ENCODE measurements at places on chromosomes 11 and 22. TPM values are rescaled to one million over a fixed set of nuclear protein-coding genes. Genes with fewer than 3 reads are reported as not detected.

GRCh38 chr22:34913826-34914225, 152.1 kb upstream of the ISX start:
- no peak for DNase-seq

- DNase-seq: no peak
These were observed 18.5 kb downstream of the LRFN4 start for GRCh38 chr11:66875378-66875777.

- DNase-seq: no peak
These were observed 28.7 kb downstream of the IGHMBP2 start for GRCh38 chr11:68932358-68932757.

DNA sequence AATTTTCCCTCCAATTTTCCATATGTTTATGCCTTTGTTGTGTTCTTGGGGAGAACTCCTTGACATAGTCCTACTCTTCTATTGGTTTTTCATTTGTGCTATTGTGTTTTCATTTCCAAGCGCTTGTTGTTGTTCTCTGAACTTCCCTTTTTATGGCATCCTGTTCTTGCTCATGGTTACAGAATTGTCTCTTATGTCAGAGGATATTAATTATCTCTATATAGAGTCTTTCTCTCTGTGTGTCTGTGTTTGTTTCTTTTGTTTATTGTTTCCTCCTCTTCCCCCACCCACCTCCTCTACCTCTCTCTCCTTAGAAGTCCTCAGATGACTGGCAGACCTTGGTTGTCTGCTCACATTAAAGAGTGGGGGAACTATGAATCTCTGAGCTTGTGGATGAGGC, 69.9 kb downstream of the HORMAD2 start:
- DNase-seq: no peak

DNA sequence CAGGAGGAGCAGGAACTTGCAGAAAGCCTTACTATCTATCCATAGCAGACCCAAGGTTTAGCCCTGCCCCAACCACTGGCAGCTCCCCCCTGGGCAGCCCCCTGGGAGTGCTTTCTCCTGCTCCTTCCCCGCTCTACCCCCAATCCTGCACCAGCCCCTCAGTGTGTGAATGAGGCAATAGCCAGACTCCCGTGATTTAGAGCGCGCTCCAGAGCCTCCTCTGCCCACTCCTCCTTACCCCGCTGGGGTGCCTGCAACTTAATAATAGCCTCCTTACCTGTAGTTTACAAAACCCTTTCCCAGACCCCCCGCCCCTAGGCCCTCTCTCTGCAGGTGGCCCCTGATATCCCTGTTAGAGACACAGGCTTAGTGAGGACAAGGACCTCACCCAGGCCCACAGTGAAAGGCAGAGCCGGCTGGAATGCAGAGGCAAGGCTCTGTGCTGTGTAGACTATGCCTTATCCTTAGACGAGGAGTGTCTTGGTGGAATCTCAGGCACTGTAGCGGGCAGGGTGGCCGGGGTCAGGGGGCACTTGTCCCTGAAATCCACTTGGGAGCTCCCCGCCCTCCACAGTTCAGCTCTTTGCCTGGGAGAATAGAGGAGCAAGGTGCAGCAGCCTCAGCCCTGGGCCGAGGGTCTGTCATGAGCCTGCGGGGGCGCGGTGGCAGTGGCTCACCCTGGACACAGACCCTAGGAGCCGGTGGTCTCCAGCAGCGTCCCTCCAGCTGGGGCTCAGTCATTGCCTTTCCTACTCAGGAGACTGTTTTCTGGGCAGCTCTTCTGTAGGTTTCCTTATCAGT, 4.3 kb upstream of the CARNS1 start:
- no peak for DNase-seq

DNA sequence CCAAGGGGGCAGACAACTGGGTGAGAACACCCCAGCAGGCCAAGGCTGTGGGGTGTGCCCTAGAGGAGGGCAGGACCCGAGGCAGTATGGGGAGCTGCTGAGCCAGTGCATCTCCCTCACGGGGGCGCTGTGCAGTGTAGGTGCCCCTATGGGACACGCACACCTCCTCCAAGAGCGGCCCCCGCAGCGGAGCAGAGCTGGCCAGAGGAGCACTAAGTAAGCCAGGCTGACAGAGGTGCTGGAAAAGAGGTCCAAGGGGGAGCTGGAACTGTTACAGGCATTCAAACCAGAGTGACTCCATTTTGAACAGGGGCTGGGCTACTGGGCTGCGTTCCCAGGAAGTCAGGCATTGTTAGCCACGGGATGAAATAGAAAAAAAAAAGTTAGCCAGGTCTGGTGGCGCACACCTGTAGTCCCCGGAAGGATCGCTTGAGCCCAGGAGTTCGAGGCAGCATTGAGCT, 41.8 kb downstream of the TST start:
- no peak for DNase-seq

DNA sequence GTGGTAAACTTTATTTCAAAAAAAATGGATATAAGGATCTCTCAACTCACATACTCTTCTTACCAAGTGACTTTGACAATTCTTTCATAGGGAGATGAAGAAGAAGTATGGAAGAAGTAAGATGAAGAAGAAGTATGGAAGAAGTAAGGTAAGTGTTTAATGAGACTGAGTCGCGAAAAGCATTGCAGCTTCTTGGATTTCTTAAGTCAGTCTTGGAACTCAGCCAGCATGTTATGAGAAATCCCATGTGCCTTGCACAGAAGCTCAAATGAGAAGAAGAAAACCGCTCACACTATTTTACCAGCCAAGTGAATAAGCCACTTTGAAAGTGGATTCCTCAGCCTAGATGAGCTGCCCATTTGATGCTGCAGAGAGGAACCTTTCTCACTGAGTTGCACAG, 332.0 kb upstream of the CCDC179 start:
- DNase-seq: no peak

DNA sequence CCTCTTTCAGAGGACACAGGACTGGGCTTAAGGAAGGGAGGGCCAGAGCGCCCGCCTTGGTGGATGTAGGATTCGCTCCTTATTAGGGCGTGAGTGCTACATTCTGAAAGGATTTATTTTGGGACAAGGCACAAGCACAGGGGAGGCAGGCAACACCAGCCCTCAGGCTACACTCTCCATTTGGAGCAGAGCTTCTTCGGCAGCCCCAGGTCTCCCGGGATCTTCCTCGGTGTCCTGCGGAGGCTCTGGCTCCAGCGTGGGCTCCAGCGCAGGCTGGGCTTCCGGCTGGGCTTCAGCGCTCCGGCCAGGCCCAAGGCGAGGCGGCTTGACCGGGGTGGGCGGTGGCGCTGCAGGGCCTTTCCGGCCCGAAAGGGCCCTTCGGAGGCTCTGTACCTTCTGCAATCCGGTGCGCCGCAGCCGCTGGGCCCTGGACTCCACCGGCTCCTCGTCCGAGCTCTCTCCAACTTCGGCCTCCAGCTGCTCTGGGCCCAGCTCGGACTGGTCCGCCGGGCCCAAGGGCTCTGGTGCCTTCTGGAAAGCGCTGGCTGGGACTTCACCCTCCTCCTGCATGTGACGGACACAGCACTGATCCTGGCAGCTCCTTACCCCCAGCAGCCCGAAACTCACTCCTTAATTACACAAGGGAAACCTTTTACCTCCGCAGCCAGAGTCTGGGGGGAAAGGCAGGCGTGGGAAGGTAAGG, 1.1 kb downstream of the CAVIN3 start:
- peak; percentile 30 for DNase-seq

- no peak for DNase-seq
These were observed 157.9 kb downstream of the NCAM1 start for GRCh38 chr11:113119074-113119473.

DNA sequence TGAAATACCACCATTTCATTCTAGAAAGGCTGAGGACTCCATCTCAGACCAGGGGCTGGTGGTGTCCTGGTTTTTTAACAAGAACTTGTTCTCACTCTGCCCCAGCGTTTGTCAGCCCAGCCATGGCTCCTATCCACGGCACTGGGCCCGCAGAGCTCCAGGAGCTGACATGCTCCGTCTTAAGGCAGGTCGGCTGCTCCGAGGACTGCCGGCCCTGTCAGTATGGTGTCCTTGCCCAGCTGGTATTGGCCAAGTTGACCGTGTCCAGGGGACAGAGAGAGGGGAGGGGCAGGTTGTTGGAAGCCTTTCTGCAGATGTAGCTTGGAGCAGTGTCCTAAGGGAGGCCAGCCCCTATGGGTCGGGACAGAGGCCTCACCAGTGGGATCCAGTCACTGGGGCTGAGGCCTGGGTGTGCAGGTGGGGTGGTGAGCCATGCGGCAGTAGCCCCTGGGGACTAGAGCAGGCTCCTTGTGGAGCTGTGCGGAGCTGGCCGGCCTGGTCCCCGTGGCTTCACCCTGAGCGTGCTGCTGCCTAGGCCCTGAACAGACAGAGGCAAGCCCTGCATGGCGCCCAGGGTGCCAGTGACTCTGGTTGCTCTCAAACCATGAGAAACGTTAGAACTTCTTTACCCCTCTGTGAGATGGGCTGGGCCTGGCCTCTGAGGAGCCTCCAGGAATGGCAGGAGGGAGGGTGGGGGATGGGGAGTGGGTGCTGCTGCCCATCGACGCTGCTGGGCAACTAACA, 39.9 kb upstream of the KCNQ1OT1 start:
- no peak for DNase-seq

DNA sequence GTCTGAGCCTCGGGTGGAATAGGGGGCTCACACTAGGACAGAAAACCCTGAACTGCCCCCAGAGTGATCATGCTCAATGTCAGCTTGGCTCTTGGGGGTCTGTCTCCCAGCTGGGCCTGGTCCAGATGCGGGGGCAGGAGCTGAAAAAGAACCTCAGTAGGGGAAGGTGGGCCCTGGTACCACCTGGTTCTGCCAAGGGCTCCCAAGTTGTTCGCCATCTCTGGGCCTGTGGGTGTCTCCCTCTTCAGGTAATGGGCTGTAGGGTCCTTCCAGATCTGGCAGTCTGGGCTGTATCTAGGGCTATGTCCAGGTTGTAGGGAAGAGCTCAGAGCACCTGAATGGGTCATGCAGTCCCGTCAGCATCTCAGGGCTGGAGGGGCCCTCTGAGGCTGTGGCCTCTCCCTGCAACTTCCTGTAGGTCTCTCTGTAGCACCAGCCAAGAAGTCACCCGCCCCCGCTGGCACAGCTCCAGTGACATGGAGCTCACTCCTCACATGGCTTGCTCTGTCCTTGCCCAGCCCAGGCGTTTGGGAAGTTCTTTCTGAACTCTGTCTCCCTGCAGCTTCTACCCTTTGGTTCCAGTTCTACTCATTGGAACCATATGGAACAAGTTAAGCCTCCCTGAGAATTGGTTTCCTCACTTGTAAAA, 33.0 kb upstream of the SOX10 start:
- no peak for DNase-seq

GRCh38 chr22:44364751-44365130, 52.0 kb upstream of the SHISAL1 start:
- no peak for DNase-seq

DNA sequence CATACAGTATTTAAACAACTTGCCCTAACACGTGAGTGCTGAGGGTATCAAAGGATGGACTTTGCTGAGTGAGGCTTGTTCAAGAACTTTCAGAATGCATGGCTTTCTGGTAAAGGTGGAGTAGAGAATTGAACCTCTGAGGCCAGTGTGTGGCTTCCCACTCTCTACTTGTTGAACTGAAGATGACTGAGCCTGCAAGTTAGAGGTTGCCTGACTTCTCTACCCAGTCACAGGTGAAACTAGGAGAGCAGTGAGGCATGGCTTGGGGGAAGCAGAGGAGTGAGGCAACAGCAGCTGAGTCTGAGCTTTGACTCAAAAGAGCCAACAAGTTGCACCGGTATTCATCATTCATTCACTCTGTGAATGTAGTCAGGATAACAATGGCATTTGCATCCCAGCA, 256.4 kb upstream of the SESN3 start:
- no peak for DNase-seq

DNA sequence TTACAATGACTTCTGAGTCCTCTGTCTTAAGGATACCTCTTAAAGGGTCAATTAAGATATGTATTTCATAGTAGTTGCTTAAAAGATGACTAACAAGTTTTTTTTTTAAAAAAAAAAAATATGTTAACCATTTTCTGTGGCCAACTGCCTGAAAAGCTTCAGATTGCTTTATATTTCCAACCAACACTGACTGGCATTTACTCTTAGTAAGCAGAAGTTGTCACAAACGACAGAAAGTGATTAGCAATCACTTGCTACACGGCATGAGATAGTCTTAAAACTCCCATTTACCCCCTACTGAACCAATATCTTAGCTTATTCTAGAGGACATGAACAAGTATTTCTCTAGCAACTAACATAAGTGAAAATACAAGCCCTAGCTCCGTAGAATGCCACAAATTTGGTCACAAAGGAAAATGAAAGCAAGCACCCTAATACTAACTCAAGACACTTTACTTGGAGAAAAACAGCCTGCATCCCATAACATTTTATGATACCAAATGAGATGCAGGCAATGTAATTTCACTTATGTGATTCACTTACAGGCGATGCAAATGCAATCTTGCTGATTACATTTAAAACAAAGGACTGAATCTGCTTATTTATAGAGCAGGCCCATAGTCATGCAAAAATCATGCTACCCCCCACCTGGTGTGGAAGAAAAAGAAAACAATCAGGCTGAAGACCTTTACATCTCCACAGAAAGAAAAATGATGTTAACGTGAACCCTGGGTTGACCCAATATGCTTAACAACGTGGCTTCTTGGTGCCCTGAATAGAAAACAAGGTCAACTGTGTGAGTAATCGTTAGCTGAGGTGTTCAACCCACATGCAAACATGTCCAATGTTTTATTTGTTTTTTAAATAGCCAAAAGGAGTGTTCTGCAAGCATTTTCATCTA, 25.7 kb downstream of the MPPED2 start:
- no peak for DNase-seq

- no peak for DNase-seq
These were observed 304.1 kb downstream of the C11orf87 start for GRCh38 chr11:109726061-109726460.

DNA sequence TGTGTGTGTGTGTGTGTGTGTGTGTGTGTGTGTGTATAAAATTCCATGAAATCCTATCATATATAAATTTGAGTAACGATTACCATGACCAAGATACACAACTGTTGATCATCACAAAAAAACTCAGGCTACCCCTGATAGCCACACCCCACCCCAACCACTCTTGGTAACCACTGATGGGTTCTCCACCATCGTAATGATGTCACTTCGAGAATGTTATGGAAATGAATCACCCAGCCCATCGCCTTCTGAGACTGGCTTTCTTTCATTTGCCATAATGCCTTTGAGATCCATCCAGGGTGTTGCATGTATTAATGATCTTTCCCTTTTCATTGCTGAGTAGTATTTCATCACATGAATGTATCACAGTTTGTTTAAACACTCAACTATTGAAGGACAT, 496.0 kb downstream of the MIAT start:
- no peak for DNase-seq

MS4A6E gene
- not detected for polyA plus RNA-seq

NPAS4 gene
- polyA plus RNA-seq: 0.10 TPM

PRRG4 gene
- 5.8 TPM for polyA plus RNA-seq

SYVN1 gene
- 51.8 TPM for polyA plus RNA-seq

POU2AF2 gene
- polyA plus RNA-seq: not detected

OR5A1 gene
- polyA plus RNA-seq: 0.07 TPM

PGR gene
- 0.07 TPM for polyA plus RNA-seq

LRRC55 gene
- 3.4 TPM for polyA plus RNA-seq

TECTA gene
- 2.7 TPM for polyA plus RNA-seq

All from renal pelvis (tissue), 12 donors.